ENCODE measurements at places on chromosomes 2 and 18. TPM values are rescaled to one million over a fixed set of nuclear protein-coding genes. Genes with fewer than 3 reads are reported as not detected.

GRCh38 chr18:27428120-27428519, 243.0 kb upstream of the CHST9 start:
- H3K27ac ChIP-seq, result no peak overlapping the region
- no peaks in the 10 kb centered on the region for H3K36me3 ChIP-seq
- H3K4me3 ChIP-seq, result no peak overlapping the region
- no peaks in the 10 kb centered on the region for H3K4me1 ChIP-seq
- no peak for DNase-seq

DNA sequence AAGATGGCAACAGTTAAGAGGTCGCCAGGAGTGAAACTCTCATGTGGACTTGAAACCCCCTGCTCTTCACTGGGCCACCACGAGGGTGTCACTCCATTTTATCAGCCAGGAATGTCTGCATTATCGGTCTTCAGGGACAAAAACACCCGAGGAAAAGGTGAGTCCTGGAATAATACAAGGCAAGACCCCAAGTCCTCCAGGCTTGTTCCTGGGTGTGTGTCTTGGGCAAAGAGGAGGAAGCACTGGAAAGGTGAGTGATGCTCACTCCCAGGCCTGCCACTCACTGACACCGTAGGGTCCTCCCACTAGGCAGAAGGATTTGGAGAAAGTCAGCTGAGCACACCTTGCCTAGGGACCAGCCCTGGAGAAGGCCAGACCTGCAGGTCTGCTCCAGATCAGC, 86.9 kb downstream of the LOXHD1 start:
- H3K4me1 ChIP-seq, result no peaks in the 10 kb centered on the region
- H3K4me3 ChIP-seq, result no peak overlapping the region
- H3K27ac ChIP-seq, result no peak overlapping the region
- no peak for DNase-seq
- no peaks in the 10 kb centered on the region for H3K36me3 ChIP-seq

The GAD1 gene
- 12.8 TPM for total RNA-seq

The UNC50 gene
- total RNA-seq, result 35.2 TPM

- no peaks in the 10 kb centered on the region for H3K36me3 ChIP-seq
- no peaks in the 10 kb centered on the region for H3K4me1 ChIP-seq
- no peak for DNase-seq
- no peak overlapping the region for H3K4me3 ChIP-seq
Observed at GRCh38 chr2:1477196-1478040, 64.2 kb downstream of the TPO start.

DNA sequence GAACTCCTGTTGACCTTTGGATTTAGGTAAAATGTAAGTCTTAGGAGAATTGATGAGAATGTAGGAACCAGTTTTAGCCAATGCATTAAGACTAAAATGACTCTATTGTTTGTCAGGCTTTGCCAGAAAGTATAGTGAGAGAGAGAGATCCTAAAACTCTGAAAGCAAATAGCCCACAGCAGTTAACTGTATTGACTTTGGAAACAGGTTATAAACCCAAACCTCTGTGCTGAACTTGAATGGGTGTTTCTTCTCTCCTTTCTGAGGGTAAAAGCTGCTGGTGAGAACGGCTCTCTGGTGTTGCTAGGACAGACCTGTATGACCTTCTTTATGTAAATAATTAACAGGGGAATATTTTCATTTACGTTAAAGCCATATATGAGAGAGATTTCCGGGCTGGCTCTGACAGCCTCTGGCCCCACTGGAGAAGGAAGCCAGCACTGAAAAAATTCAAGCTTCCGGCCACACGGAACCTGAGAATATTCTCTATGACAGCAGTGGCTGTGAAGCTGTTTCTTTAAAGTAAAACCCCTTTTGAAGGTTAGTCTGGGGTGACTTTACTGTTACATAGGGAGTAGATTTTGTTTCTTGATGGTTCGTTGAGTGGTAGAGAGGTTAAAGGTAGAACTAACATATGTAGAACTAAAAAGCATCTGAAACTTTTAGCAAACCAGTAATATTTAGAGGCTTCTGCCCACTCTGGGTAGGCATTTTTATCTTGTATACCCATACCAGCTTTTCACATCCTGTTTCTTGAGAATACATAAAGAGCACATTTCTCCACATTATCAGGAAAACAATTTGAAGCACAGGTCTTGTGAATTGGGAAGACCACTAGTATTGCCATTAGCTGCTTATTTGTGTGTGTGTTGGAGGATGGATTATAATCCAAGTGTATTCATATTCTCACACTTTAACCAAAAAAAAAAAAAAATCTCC, 123.8 kb downstream of the SPTBN1 start:
- H3K4me1 ChIP-seq, result peaks cover 94% of the 10 kb centered on the region
- H3K27ac ChIP-seq, result peak overlapping the region; percentile 97
- H3K27me3 ChIP-seq, result no peaks in the 10 kb centered on the region
- no peak for DNase-seq
- peak overlapping the region; percentile 94 for H3K4me3 ChIP-seq

- no peak for DNase-seq
- peaks cover 10% of the 10 kb centered on the region for H3K36me3 ChIP-seq
- H3K27ac ChIP-seq, result no peak overlapping the region
- H3K4me3 ChIP-seq, result no peak overlapping the region
- H3K4me1 ChIP-seq, result no peaks in the 10 kb centered on the region
Observed at GRCh38 chr2:175107146-175107545, 60.9 kb downstream of the ATF2 start.

DNA sequence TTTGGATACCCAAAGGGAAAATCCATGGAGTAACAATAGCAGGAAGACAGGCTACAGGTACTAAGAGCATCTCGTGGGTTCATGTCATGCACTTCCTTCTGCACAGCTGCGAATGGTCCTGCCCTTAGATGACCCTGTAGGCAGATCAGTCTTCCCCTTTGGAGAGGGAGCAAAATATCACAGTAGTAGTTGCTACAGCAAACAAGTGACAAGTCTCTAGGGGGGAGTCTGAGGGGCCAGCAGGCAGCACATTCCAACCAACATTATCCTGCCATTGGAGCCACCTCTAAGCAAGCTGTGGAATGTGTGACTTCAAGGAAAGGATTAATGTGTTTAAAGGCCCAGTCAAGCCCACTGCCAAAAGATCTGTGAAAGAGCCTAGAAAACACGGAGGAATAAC, 273.2 kb upstream of the PARD3B start:
- no peaks in the 10 kb centered on the region for H3K4me1 ChIP-seq
- no peak for DNase-seq
- H3K27ac ChIP-seq, result no peak overlapping the region
- peaks cover 36% of the 10 kb centered on the region for H3K27me3 ChIP-seq

- H3K36me3 ChIP-seq, result no peaks in the 10 kb centered on the region
- no peaks in the 10 kb centered on the region for H3K4me1 ChIP-seq
- no peaks in the 10 kb centered on the region for H3K27me3 ChIP-seq
- no peak overlapping the region for H3K4me3 ChIP-seq
Observed at GRCh38 chr2:145919477-145919876, 1399.6 kb upstream of the ZEB2 start.

GRCh38 chr2:204470621-204471196, 74.6 kb upstream of the PARD3B start:
- no peak for DNase-seq
- no peaks in the 10 kb centered on the region for H3K4me1 ChIP-seq
- H3K4me3 ChIP-seq, result no peak overlapping the region
- H3K36me3 ChIP-seq, result no peaks in the 10 kb centered on the region
- H3K27ac ChIP-seq, result no peak overlapping the region
- peaks cover 25% of the 10 kb centered on the region for H3K27me3 ChIP-seq

- H3K36me3 ChIP-seq, result no peaks in the 10 kb centered on the region
- H3K4me1 ChIP-seq, result no peaks in the 10 kb centered on the region
- no peak overlapping the region for H3K27ac ChIP-seq
- DNase-seq, result no peak
Observed at GRCh38 chr2:31002537-31003150, 135.6 kb downstream of the GALNT14 start.

The MYCN gene
- total RNA-seq, result 0.12 TPM

DNA sequence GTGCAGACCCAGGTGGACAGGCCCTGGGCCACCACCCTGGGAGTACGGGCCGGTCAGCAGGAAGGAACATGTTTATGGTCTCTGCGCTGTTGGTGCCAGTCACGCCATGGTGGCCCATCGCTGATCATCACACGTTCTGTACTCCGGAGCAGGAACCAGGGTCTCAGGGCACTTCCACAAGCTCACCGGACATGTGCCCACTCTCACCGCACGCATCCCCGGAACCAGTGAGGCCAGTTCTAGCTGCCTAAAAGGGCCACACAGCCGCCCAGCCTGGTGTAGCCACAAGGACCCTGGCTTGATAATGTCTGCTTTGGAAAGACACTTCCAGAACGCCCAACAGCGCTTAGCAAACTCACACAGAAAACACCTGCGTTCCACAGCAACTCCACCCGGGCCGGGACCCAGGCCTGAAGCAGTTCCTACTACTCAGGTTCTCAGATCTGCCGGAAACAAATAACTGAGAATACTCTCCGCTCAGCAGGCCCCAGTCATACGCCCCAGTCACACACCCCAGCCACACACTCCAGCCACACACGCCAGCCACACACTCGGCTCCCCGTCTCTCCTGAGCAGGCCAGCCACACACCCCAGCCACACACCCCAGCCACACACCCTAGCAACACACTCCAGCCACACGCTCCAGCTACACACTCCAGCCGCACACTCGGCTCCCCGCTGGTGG, 123.3 kb downstream of the HDAC4 start:
- DNase-seq, result peak; percentile 4
- H3K4me3 ChIP-seq, result no peak overlapping the region
- H3K27me3 ChIP-seq, result peaks cover 16% of the 10 kb centered on the region
- no peaks in the 10 kb centered on the region for H3K36me3 ChIP-seq
- H3K4me1 ChIP-seq, result peaks cover 51% of the 10 kb centered on the region

- peaks cover 5% of the 10 kb centered on the region for H3K27me3 ChIP-seq
- no peaks in the 10 kb centered on the region for H3K36me3 ChIP-seq
- no peak overlapping the region for H3K4me3 ChIP-seq
Observed at GRCh38 chr2:207248702-207249377, 83.1 kb upstream of the KLF7 start.

The SEH1L gene
- 77.8 TPM for total RNA-seq
